SJSA1 (cell line): ENCODE measurements at places on chromosomes 7 and 10.

DNA sequence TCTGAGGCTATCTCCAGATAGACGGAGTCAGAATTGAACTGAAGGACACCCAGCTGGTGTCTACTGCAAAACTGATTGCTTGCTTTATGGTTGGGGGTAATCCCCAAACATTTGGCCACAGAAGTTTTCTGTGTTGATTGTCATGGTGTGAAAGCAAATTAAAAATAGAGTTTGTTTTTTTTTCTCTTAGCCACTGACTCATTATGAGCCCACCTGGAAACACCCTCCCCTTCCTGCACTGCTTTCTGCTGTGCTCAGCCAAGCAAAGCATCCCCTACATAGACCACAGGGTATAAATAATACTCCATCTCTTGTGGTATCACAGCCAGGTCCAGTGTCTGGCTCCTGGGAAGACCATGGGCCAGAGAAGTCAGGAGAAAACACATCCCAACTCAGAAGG lies 6.5 kb upstream of the VWC2 start:
- no peak for DNase-seq

GRCh38 chr7:16817536-16817935 lies 12.7 kb upstream of the AGR2 start:
- no peak for DNase-seq

GRCh38 chr7:78172267-78172757 lies 373.7 kb downstream of the PHTF2 start:
- no peak for DNase-seq

DNA sequence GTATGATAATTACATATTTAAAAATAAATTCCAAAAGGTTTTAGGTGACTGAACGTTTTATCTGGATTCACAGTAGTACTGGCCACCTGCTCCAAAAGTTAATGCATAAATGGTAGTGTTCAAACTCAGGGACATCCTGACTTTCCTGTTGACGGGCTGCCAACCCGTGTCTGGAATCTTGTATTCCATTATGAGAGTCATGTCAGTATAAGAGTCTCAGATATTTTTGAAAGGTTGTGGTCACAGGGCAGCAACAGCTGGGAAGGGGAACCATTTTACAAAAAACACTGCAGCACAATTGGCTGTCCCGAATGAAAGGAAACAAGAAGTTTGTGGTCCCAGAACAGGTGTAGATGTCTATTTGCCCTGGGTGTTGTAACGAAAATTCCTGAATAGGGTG lies 2.8 kb downstream of the TDRD1 start:
- no peak for DNase-seq

GRCh38 chr7:6202117-6202516 lies 70.3 kb downstream of the CYTH3 start:
- DNase-seq, result no peak

GRCh38 chr10:88499569-88500470 lies 83.3 kb downstream of the RNLS start:
- no peak for DNase-seq

GRCh38 chr7:134329614-134330346 lies 13.1 kb upstream of the SLC35B4 start:
- no peak for DNase-seq

DNA sequence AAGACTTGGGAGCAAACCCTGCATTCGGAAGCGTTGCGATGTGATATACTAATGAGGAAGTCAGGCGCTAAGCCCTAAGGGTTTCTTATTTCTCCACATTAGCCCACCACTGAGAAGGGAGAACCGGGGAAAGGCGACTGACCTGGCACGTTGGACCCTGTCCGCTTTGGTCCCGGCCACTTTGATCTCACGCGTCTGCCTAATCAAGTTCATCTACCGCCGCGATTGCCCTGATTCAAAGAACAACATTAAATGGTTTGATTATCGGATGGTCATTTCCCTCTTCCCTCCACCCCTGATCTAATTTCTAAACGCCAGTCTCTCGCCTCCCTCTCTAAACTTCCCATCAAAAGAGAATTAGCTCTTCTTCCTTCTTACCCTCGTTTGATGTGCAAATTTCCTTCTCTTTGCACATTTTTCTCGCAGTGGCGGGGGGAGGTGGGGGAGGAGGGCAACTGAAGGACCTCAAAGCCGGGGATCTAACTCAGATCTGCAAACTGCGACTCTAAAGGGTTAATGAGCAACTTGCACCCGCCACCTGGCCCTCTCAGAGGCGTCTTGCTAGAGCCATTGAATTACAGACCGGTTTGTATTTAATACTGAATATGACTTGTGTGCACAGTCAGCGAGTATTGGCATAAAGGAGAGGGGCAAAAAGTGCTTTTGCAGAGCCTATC lies 687 bp upstream of the DKK1 start:
- no peak for DNase-seq

- DNase-seq, result peak; percentile 52
Observed at GRCh38 chr10:29648114-29648982, 13.6 kb upstream of the SVIL start.

GRCh38 chr7:25752967-25753791 lies 398.8 kb upstream of the NFE2L3 start:
- DNase-seq, result no peak

DNA sequence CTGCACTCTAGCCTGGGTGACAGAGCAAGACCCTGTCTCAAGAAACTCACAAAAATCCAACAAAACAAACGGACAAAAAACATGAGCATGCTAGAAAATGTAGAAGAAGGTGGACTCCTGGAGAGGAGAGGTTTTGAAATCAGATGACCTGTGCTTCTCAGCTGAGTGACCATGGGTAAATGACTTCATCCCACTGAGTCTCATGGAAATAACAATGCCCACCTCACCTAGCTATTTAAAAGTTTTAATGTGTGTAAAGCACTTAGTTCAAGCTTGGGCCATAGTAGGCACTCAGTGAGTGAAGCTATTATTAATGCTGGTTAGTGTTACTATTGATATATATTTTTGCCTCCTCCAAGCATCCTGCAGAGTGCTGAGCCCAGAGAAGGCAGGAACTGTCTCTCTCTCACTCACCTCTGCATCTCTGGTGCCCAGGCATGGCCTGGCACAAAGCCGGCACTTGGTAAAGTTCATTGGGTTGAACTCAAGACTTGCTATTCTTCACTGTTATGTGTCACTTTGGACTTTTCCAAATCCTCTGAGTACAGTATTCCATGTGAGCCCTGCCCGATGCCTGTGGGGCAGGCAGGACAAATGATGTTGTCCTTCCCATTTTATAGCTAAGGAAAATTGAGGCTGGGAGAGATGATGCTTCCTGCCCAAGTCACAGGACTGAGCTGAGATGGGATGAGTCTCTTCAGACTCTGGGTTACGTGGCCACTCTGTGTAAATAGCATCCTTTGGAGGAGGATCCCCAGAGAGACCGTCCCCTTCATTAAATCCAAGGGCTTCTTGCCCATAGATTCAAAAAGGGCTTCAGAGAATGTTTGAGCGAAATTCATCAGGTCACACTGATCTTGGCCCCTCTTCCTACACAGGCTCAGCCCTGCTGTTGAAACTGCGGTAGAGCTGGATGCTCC lies 81.4 kb upstream of the EMX2 start:
- DNase-seq, result no peak

DNA sequence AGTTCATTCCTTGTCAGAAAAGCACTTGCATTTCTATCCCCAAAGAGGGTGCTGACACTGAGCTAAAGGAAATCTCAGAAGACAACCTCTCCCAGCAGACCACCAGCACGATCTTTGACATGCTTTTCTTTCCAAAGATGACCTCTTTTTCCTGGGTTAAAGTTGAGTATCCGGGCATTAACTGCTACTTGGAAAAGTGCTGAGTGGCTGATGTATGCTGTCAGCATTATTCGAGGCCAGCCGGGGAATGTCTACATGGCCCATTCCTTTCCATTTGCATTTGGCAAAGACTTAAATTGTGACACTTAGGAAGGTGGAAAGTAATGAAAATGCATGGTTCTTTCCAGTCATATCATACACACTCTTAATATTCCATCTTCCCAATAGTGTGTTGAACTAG lies 90.6 kb upstream of the SKAP2 start:
- no peak for DNase-seq

DNA sequence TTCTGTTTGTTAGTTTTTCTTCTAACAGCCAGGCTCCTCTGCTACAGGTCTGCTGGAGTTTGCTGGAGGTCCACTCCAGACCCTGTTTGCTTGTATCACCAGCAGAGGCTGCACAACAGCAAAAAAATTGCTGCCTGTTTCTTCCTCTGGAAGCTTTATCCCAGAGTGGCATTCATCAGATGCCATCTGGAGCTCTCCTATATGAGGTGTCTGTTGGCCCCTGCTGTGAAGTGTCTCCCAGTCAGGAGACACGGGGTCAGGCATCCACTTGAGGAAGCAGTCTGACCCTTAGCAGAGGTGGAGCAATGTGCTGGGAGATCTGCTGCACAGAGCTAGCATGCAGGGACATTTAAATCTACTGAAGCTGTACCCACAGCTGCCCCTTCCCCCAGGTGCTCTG lies 26.7 kb upstream of the CROT start:
- no peak for DNase-seq

DNA sequence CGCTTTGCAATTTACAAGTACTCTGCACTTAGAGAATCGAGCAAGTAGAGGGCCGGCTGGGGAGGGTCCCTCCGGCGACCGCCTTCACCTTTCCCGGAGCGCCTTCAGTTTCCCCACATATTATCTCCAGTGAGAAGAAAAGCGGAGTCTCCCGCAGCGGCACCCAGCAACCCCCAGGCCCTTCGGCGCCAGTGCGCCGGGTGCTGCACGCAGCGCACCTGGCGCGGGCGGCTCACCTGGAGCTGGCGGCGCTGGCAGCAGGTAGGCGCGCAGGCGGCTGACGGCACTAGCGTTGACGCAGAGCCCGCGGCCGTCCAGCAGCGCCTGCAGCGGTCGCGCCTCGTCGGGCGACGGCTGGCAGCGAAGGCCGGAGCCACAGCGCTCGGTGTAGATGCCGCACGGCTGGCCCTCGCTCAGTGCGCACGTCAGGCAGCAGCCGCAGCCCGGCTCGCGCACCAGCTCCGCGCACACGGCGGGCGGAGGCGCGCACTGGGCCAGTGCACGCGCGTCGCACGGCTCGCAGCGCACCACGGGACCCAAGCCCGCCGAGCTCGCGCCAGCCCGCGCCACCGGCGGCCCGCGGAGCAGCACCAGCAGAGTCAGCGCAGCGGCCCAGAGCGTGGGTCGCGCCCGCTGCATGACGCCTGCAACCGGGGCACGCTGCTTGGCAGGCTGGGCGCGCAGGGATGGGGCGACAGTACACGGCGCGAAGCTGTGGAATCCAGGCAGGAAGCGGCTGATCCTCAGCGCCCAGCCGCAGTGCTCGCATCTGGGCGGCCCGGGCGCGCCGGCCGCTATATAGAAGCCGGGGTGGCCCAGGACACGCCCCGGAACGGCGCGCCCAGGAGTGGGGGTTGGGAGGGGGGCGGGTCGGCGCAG lies at the start of gene IGFBP3:
TSS of gene IGFBP3 (minus strand) at position 771 of the 879 bp plus-strand sequence. CDS start at position 639, 132 bp downstream.
- DNase-seq, result peak; percentile 55

DNA sequence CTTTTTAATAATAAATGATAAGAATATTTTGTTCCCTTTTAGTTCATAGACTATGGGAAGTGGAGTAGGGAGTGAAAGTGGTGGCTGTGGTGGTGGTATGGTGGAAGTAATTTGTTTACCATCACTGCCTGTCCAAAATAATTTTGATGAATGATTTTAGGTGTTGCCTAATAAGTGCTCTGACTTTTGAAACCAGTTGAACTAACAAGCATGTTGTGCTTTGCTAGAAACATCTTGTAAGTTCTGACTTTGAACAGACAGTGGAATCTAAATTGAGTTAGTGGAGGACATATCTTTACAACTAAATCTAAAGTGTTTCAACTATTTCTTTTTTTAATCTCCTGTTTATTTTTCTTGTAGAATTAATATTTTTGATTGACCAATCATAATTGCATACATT lies 49.7 kb downstream of the ZEB1 start:
- DNase-seq, result no peak

GRCh38 chr7:109354000-109354399 lies 784.3 kb downstream of the DNAJB9 start:
- no peak for DNase-seq

DNA sequence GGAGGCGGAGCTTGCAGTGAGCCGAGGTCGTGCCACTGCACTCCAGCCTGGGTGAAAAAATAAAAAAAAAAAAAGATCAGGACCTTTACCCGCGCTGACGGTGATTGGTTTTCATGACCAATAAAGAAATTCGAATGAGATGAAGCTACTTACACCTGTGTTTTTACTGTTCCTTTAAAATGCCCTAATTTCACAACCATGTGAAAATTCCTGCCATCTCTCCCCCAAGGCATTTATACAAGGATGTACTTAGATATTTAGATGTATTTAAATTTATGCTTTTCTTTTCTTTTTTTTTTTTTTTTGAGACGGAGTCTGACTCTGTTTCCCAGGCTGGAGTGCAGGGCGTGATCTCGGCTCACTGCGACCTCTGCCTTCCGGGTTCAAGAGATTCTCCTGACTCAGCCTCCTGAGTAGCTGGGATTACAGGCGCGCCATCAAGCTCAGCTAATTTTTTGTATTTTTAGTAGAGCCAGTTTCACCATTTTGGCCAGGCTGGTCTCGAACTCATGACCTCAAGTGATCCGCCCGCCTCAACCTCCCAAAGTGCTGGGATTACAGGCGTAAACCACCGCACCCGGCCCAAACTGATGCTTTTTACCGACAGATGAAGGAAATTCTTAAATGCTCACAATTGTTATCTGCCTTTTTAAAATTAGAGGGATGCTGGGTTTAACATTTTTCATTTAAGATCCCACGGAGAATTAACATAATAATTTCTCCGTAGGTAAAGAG lies 3.1 kb upstream of the PHYH start:
- DNase-seq, result no peak

GRCh38 chr10:89250865-89251408 lies 638 bp downstream of the LIPA start:
- DNase-seq, result peak; percentile 3

DNA sequence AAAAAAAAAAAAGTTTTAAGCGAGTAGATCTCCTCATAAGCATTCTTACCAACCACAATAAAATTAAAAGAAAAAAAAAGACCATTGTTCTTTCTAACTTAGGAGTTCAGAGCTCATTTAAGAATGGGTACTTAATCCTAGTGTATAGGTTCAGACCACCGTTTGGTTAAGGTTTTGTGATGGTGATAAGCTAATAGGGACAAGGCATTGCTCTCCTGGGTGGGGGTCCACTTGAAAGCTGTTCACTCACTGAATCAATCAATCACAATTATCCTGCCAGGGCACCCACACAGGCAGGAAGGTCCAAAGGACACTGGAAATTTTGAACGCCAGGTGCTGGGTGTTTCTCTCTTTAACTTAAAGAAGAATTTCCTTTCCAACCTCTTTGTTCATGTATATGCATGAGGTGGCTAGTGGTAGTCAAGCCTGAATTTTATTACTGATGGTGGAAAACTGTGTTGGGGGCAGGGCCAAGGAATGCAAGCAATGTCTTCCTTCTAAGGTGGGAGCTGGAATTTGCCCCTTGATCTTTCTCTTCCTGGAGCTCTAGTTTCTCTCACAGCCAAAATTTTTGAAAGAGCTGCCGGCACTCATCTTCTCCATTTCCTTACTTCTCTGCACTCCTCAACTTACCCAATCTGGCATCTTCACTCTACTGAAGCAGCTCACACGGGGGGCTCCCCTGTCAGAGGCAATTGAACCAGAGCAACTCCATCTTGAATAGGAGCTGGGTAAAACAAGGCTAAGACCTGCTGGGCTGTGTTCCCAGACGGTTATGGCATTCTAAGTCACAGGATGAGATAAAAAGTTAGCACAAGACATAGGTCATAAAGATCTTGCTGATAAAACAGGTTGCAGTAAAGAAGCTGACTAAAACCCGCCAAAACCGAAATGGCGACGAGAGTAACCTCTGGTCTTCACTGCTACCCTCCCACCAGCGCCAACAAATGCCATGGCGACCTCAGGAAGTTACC lies 7.5 kb upstream of the FAM131B start:
- DNase-seq, result no peak

GRCh38 chr10:13788320-13788600 lies 201.5 kb downstream of the PRPF18 start:
- DNase-seq, result no peak
